ENCODE measurements at places on chromosomes 6 and 20.

GRCh38 chr20:63642527-63643247, 10.5 kb downstream of the STMN3 start:
- DNase-seq: no peak

- no peak for DNase-seq
These were observed 37.9 kb upstream of the FUCA2 start for GRCh38 chr6:143549221-143549948.

GRCh38 chr6:89360415-89360999, 8.0 kb upstream of the UBE2J1 start:
- peak; percentile 55 for DNase-seq

GRCh38 chr6:105357165-105357564, 45.7 kb downstream of the PREP start:
- no peak for DNase-seq

- DNase-seq: peak; percentile 24
These were observed 79.0 kb upstream of the RGS17 start for GRCh38 chr6:153210083-153210482.

GRCh38 chr6:54874349-54875048, 27.9 kb downstream of the FAM83B start:
- DNase-seq: no peak

- no peak for DNase-seq
These were observed 398.4 kb upstream of the ID4 start for GRCh38 chr6:19438566-19439353.

GRCh38 chr20:19605786-19606485, 152.1 kb upstream of the RIN2 start:
- DNase-seq: no peak

- no peak for DNase-seq
These were observed 1.9 kb upstream of the TMEM242 start for GRCh38 chr6:157325069-157325805.

DNA sequence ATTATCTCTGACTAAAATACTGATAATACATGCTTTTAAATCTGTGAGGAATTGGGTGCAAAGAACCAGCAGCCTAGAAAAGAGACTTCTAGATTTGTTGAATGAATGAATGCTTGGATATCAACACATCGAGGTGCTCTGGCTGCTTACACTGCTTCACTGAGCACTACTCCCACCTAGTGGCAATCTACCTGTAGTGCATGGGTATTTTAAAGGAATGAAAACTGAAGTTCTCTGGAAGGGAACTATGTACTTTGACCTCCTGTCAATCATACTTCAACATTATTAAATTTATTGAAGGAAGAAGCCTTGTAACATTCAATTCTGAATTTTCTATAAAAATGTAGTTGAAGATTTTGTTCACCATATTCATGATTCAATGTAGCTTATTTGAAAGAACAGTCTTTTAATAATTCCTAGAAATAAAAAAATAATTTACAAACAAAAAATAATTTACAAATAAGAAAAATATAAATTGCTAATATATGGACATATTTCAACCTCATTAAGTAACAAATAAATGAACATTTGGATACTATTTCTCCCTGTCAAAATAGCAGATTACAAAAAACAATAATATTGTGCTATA, 111.2 kb upstream of the MMS22L start:
- DNase-seq: peak; percentile 64

- no peak for DNase-seq
These were observed 80.6 kb downstream of the PHF3 start for GRCh38 chr6:63716169-63716568.

- peak; percentile 80 for DNase-seq
These were observed 315.4 kb upstream of the CDYL start for GRCh38 chr6:4460586-4461475.

DNA sequence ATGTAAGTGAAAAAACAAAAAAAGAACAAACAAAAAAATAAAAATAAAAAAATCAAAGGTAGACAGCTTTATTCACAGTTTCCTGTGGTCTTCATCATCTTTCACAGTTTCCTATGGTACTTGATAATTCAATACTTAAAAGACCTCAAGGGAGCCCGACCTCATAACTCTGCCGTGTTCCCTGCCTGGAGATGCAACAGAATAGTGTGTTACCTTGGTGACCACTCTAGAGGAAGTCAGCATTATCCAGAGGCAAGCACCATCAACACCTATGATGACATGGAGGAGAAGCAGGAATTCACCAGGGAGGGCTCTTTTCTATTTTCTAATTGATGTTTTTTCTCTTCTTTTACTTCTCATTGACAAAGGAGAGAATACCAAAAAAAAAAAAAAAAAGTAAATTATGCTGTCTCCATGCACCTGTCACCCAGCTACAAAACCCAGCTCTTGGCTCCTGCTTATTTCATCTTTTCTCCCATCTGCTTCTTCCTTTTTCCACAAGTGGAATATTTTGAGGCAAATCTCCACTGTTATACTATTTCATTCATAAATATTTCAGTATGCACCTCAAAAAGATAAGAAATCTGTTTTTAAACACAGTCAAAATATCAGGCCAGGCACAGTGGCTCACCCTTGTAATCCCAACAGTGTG, 95.8 kb upstream of the STXBP5 start:
- DNase-seq: no peak

GRCh38 chr6:101799531-101799930, 406.0 kb downstream of the GRIK2 start:
- no peak for DNase-seq

DNA sequence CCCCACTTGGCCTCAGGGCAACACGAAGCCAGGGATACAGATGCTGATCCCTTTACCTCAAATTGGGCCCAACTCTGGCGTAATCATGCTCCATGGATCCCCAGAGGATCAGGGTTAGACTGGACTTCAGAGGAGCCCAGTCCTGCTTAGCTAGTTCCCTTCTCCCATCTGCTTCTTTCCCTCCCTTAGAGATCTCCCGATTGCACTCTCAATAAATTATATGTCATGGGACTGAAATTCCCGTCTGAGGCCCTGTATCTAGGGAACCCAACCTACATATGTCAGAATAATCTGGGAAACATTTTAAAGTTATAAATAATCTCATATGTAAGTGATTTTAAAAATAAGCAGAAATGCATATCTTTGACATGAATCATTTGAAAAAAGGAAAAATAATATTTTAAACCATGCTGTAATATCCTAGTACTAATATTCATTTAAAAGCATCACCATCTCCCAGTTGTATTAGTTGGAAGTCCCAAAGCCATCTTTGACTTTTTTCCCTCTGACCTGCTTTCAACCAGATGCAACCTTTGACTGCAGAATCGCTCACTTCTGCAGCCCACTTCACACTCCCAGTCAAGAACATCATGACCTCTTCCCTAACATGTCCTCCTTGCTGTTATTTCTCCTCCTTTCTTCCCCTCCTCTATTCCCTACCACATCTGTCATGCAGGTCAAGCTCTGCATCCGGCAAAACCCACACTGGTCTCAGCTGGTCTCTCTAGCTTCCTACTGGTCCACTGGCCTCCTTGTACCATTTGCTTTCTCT, 393.6 kb downstream of the BTBD3 start:
- no peak for DNase-seq

DNA sequence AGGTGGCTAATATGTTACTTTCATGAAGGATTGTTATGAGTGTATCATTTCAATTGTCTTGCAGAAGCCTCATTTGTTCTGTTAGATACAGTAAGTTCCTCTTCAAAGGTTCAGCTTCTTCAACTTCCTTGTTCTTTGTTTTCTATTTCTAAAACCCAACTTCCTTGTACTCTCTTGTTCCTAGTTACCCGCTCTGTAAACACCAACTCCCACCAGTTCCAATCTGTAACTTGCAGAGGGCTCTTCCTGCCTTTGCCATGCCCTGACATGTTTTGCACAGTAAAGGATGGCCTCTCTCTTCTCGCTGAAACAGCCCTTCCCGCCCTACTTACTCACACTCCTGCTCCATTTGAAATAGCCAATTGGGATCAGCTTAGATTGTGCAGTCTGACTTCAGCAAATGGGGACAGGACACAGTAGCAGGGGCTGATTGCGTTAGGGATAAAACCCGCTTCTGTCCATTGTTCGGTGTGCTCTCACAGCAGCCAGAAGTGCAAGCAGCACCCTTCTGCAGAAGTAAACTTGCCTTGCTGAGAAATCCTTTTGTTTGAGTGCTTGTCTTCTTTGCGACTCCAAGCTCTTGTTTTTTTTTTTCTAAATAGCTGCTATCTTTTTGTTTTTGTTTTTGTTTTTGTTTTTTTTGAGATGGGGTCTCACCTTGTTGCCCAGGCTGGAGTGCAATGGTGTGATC, 45.9 kb upstream of the POU5F1 start:
- no peak for DNase-seq

- peak; percentile 85 for DNase-seq
These were observed 159.1 kb downstream of the TFAP2C start for GRCh38 chr20:56788041-56788670.

DNA sequence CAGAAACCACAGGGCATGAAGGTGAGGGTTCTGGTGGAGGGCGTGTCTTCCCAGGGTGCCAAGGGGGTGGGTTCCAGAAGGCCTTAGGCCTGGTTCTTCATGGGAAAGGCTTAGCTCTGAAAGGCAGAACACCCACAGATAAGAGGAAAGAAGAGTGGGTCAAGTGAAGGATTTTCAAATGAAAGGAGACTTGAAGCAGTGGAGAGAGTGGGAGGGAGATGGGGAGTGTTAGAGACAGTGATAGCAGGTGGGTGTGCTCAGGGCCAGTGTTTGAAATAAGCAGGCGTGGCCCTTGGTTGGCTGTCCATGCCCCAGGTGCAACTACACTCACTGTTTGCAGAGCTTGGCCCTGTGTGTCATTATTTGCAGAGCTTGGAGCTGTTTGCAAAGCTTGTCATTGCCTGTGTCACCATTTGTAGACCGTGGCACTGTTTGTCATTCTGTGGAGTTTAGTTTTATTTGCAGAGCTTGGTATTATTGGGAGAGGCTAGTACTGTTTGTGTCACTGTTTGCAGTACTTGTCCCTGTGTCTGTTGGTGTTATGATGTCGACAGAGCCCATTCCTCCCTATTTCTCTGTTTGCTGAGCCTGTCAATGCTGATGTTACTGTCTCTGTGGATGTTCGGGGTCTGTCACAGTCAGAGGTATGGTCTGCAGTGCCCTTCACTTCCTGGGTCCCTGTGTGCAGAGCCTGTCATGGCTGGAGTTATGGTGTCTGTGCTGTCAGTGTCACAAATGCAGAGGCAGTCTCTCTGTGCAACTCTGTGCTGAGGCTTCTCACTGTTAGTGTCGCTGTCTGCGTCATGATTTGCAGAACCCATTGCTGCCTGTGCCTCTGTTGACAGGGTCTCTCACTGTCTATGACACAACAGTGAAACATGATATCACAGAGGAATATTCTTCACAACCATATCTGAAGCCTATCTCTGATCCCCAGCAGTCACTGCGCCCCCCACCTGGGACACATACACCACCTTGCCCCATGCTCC, 127.7 kb upstream of the LRFN2 start:
- DNase-seq: no peak

- DNase-seq: peak; percentile 64
These were observed 960 bp downstream of the ATP9A start for GRCh38 chr20:51766994-51767866.

GRCh38 chr6:85344996-85345395, 104.9 kb upstream of the NT5E start:
- DNase-seq: no peak

GRCh38 chr6:126210398-126211075, 129.4 kb upstream of the CENPW start:
- DNase-seq: no peak

DNA sequence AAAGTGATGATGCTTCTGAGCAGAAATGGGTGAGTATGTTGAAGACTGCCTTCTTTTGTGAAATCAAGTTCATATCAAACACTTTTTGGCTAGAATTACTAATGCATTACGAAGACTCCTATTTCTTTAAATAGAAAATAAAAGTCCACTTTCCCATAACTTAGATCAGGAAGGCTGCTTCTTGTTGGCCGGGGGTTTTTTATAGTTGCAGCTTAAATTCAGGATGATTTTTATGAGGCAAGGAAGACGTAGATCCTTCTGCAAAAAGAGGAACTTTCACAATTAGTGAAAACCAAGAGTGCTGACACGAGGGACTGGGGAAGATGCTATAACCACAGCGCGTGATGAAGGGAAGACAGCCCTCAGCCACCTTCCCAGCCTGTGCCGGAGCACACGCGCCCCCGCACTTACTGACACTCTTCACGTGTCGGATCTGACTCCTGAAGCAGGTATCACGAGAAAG, 206.1 kb upstream of the PRDM1 start:
- no peak for DNase-seq

DNA sequence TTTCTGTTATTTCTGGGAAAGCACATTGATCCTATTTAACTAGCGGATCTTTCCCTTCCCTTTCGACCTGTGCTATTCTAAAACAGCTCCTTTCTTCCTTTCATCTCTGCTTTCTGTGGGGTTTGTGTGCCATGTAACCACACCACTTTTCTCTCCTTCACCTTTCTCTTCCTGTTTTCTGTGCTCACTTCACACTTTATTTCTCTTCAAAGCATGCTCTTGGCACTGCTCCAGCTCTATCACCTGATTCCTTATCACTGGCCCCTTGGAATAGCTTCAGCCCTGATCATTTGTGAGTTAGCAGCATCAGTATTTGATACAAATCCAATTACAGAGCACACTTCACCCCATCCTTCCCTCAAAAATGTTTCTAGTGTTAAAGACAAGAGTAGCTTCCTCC, 8.1 kb upstream of the METTL24 start:
- no peak for DNase-seq

DNA sequence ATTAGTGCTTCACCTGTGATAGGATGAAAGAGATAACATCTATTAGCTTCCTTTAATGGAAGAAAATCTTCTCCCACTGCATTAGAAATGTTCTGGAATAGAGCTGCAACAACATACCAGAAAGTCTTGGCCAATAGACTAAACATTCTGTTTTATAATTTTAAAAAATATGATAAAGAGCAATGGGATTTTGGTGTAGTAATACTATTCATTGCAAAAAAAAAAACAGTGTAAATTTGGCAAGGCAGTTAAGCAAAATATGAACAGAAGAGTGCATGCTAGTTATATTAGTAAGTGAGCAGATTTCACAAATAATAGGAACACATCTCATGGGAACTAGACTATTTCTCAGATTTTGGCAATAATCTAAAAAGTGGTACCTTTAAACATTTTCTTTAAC, 43.3 kb downstream of the SOX4 start:
- DNase-seq: no peak

DNA sequence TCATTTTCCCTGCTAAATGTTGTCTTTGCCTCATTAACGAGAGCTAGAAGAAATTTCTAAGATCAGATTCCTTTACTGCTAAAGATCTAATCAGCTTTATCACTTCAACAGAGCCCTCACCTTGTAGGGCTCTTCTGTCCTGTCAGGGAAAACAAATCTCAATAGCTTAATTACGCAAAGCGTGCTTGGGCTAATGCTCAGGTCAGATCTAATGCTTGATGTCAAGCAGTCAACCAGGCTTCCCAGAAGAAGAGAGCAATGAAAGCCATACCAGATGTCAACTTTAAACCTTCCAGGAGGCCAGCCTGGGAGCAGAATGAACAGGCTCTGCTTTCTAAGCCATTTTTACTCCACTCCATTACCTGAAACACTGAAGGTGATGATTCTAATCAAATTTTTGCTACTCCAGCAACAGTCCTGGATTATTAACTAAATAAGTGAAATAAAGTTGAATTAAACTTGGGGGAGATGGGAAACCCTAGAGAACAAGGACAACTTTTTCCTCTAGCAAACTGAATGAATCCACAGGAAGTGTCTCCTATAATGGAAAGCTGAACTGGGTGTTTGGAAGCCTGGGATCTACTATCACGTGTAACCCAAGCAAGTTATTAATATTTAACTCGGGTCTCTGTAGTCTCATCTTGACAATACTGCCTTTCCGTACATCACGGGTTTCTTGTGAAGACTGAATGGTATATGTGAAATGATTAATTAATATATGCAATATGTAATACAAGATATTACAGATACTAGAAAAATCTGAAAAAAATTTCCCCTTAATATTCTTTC, 273.7 kb downstream of the PTPRK start:
- no peak for DNase-seq

- no peak for DNase-seq
These were observed 22.7 kb upstream of the FBXL4 start for GRCh38 chr6:98970469-98970868.

Measured in AG20443 (cell line).